Esophagus (tissue), 2 donors: ENCODE measurements at places on chromosomes 13 and 19. TPM values are rescaled to one million over a fixed set of nuclear protein-coding genes. Genes with fewer than 3 reads are reported as not detected.

Gene ZNF846
- 8.4 TPM for polyA plus RNA-seq

Gene SSC5D
- 0.92 TPM for polyA plus RNA-seq

Gene FXYD3
- polyA plus RNA-seq: 630 TPM

Gene ERICH4
- polyA plus RNA-seq: not detected

Gene MYO16
- 0.18 TPM for polyA plus RNA-seq
